Omental fat pad (tissue), 4 donors: ENCODE measurements at places on chromosomes 16 and 17. TPM values are rescaled to one million over a fixed set of nuclear protein-coding genes. Genes with fewer than 3 reads are reported as not detected.

DNA sequence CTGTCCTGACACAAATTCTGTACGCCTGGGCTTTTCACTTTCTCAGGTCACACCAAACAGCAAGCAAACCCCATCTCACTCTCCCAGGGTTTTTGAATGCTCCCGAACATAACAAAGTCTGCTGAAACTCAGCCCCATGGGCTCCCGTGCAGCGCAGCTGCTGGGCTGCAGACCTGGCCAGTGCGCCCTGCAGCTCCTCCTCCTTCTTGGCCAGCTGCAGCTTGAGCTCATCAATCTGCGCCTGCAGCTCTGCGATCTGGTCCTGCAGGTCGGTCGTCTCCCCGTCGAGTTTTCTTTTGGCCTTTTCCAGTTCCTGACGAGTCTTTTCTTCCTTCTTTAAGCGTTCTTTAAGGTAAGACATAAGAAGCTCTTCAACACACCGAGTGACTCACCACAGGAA lies 70.5 kb downstream of the NDEL1 start:
- no peak for DNase-seq

DNA sequence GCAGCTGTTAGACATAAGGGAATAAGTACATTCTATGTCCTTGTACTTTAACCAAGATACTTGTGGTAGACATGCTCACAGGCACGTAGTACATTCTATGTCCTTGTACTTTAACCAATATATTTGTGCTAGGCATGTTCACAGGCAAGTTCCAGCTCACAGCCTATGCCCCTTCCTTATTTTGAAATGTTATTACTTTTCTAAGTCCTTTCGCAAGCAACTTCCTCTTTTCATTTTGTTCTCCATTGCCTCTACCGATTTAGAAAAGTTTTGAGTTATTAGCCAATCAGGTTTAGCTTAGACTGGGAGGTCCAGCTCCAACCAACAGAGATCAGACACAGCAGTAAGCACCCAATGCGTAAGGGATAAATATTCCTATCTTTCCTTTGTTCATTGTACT lies 60.1 kb upstream of the NUDT7 start:
- no peak for DNase-seq

GRCh38 chr16:56450275-56450985 lies 702 bp downstream of the NUDT21 start:
- no peak for DNase-seq

DNA sequence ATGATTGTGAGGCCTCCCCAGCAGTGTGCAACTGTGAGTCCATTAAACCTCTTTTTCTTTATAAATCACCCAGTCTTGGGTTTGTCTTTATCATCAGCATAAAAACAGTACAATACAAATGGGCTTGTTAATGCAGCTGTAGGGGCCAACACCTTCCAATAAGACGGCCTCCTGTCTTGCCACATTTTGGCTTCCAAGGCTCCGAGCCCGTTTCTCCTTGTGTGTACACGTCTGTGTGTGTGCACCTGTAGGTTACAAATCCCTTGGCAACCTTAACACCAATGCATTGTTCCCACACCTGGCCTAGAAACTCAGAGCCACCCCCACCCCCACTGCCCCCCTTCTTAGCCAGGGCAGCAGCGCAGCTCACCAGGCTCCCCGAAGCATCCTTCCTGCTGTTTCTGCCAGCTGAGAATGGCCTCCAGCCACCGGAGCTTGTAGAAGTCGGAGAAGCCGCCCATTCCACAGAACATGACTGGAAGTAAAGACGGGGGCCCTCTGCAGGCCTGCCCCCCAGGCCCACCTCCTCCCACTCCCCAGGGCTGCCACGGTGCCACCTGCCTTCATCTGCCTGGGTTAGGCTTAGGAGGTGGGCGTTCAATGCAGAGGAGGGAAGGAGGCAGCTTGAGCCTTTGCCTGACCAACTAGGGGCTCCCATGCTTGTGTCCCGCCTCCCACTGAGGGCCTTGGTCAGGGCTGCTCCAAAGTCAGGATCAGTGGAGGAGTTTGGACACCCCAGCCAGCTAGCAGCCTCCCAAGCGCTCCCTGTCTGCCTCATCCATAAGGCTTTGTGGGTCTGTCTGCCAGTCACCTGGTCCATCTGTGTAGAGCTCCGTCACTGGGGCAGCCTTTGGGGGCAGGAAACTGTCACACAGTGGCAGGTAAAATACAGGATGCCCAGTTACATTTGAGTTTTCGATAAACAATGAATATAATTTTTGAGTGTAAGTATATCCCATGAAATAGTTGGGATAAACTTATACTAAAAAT lies 10.6 kb downstream of the C16orf89 start:
- no peak for DNase-seq

GRCh38 chr17:5488752-5489151 lies 2.4 kb downstream of the MIS12 start:
- no peak for DNase-seq

- DNase-seq: no peak
These were observed 102.7 kb upstream of the HLF start for GRCh38 chr17:55161935-55162555.

DNA sequence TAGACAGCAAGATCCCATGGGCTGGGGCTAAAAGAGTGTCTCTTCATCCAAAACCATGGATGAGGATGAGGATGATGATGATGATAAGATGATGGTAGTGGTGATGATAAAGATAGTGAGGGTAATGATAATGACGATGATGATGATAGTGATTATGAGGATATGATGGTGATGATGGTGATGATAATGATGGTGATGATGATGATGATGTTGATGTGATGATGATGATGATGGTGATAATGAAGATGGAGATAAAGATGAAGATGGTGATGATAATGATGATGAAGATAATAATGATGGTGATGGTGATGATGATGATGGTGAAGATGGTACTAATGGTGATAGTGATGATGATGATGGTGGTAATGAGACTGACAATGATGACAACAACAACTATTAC lies 299.5 kb downstream of the NPIPA8 start:
- no peak for DNase-seq

DNA sequence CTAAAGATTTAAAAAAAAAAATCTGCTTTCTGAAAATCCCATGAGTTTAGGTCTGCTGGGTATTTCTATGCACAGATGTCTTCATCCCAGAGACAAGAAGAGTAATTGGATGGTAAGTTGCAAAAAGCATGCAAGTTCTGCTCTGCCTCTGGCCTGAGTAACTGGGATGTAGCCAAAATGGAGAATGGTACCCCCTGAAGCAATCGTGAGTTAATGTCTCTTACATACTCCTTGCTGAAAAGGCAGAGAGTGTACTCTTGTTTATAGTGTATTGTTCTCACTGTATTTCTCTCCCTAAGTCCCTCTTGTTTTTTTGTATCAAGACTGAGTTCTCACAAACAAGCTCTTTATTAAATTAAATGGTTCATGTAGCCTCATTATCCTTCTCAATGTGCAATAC lies 259.0 kb downstream of the IRX3 start:
- DNase-seq: no peak

- no peak for DNase-seq
These were observed 59.9 kb downstream of the PRMT7 start for GRCh38 chr16:68370581-68371275.

DNA sequence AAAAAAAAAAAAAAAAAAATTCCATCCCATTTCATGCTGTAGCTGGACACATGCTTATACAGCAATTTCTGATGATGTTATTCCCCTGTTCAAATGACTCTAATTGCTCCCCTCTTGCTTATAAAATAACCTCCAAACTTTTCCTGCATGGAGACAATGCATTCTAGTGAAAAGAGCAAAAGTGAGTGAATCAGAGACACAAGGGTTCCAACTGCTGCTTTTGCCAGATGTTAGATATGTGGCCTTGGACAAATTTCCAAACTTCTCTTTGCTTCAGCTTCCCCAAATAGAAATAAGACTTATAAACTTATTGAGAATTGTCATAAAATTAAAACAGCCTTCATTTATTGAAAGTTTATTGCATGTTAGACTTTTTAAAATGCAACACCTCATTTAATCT lies 65.0 kb upstream of the AXIN2 start:
- no peak for DNase-seq

GRCh38 chr16:14180481-14180944 lies 109.4 kb downstream of the MRTFB start:
- DNase-seq: no peak

- DNase-seq: no peak
These were observed 31.1 kb downstream of the DHRS7C start for GRCh38 chr17:9760266-9760665.

DNA sequence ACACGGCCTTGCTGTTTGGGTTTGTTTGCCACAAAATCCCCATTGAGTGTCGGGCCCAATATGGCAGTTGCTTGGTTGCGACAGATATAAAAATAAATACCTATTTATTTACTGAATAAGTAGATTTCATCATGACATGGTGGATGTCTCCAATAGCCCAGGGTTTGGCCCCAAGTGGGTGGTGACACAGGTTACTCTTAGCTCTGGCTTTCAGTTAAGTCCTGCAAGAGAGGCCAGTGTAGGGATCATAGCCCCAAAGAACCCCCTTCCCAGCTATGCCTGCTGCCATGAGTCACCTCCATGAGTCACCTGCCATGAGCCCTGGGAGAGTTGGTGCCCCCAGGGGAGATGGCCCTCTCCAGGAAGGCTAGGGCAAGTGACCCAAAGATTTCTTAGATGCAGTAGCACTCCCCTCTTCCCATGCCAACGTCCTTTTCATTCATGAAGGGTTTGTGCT lies 78.7 kb upstream of the LGALS9 start:
- DNase-seq: no peak

- no peak for DNase-seq
These were observed 13.3 kb downstream of the SEC14L1 start for GRCh38 chr17:77153999-77154586.

- DNase-seq: no peak
These were observed 88.5 kb upstream of the RPL38 start for GRCh38 chr17:74114881-74115470.

DNA sequence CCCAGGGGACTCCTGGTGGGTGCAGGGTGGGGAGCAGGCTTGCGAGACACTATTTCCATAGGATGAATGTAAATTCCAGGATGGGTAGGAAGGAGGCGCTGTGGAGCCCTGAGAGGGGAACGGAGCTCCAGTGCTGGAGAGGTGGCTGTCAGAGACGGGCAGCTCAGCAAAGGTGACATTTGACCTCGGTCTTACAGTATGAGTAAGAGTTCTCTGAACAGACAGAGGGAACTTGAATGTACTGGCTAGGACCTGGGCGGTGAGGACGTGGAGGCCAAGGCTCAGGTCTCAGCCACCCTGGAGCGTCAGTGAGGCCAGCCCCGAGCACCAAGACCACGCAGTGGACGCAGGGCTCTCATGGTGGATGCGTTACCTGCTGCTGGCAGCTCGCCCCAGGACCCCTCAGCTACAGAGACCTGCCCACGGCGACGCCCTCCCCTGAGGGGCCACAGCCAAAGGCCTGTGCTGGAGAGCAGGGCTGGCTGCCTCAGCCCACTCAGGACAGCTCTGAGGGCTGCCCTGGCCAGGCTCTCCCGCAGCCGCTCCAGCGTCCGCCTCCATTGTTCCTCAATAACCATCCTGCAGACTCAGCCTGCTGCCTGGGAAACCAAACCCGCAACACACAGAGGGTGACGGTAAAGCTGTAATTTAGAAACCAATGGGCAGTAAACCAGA lies 65.9 kb upstream of the TNRC6C start:
- no peak for DNase-seq

GRCh38 chr17:35238821-35239220 lies 4.1 kb upstream of the SLFN5 start:
- DNase-seq: no peak

- DNase-seq: no peak
These were observed 99.8 kb downstream of the CNTNAP4 start for GRCh38 chr16:76376988-76377387.

- no peak for DNase-seq
These were observed 8.1 kb downstream of the SMURF2 start for GRCh38 chr17:64653985-64654355.

DNA sequence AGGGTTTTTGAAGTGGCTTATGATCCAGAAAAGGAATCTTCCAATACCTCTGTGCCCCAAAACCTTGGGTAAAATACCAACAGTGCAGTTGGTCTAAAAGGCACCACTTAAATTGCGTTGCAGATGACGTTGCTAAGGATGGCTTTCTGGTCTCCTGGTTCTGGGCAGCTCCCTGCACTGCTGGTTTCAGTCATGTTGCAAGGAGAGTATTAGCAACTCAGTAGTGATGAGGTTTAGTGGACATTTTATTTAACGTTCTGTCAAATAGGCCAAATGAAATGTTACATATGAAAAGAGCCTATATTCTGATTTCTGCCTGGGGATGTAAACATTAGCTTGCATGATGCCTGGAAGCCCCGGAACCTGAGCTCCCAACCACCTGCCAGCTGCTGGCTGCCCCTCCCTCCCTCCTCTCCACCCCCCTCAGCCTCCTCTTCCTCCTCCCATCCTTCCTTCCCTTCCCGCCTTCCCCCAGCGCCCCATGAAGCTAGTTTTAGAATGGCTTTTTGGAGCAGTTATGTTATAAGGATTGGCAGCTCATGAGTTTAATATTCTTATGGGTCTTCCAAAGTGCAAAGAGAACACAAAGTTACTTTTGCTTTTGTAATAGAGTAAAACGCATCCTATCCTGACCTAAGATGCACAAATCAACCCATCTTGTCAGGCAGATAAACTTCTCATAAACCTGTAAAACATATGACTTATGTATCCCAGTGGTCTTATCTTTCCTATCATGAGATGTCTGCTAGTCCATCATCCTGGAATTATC lies 20.7 kb downstream of the CD7 start:
- no peak for DNase-seq

DNA sequence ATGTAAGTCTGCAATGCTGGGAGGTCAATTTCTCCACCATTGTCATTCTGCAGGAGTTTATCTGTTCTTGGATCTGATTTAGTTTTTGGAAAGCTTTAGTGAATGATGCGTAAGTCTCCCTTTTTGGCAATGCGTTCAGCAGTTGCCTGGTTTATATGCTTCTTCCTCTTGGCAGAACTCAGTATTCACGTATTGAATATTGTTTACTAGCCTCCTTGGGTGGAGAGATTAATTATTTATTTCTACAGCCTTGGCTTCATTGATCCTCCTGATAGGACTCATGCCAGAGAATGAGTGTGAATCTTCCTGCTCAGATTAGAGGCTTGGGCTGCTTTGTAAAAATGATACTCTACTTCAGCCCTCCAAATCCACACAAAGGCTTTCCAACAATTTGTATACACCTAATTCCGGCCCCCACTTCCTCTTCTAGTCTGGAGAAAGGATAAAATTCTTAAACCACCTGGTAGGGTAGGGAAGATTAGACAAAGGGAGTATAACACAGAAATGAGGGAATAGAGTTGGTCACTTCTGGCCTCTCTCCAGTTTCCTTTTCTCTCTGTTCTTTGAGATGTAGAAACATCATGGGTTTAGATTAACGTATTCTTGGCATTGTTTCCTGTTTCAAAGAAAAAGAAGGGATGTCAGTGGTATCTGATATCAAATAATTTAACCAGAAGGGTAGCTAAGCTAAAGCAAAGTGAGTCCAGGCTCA lies 929.8 kb downstream of the KCNJ2 start:
- DNase-seq: no peak

GRCh38 chr16:21235199-21235585 lies 1.7 kb downstream of the ANKS4B start:
- no peak for DNase-seq

The LGALS9B gene
- not detected for total RNA-seq

The CACNG5 gene
- total RNA-seq: not detected

The GAS2L2 gene
- 0.82 TPM for total RNA-seq

The SPN gene
- total RNA-seq: 1.1 TPM

The OTOA gene
- total RNA-seq: 0.28 TPM

The SLFN14 gene
- not detected for total RNA-seq

The ARHGAP44 gene
- 5.0 TPM for total RNA-seq

The CSHL1 gene
- total RNA-seq: not detected

The NME4 gene
- 49.5 TPM for total RNA-seq
